Immature natural killer cell (primary cell): ENCODE measurements at places on chromosomes 1 and 21. TPM values are rescaled to one million over a fixed set of nuclear protein-coding genes. Genes with fewer than 3 reads are reported as not detected.

- DNase-seq: no peak
Measured at GRCh38 chr1:35112668-35113067, 33.5 kb downstream of the ZMYM1 start.

DNA sequence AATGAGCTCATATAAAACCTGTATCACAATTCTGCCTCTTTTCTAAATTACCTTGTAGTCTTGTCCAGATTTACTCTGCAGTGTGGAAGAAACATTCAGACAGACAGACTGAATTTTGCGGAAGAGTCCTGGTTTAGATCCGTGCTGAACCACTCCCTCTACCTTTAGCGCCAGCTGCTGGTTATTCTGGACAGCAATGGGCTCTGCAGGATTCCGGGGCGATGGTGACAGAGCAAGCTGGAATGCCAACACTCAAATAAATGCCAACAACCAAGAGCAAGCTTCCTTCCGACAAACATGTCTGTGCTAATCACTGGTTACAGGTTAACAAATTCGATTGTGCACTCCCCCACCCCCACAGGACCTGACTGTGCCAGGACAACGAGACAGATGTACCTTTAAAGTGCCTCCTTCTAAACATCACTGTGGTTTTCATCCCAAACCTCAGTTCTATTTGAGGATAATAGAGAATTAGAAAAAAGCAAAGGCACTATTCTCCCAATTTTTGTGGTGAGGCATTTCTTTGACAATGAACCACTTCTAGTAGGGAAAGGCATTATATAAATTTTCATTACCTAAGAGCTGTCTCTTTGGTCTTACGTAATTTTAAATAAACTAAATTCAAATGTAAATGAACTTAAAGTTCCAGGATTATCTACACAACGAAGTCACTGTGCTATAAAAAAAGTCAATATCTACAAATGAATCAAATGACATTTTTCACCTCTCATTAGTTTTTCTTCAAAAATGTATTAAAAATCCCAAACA is 90.4 kb downstream of the INTS7 start:
- no peak for DNase-seq

DNA sequence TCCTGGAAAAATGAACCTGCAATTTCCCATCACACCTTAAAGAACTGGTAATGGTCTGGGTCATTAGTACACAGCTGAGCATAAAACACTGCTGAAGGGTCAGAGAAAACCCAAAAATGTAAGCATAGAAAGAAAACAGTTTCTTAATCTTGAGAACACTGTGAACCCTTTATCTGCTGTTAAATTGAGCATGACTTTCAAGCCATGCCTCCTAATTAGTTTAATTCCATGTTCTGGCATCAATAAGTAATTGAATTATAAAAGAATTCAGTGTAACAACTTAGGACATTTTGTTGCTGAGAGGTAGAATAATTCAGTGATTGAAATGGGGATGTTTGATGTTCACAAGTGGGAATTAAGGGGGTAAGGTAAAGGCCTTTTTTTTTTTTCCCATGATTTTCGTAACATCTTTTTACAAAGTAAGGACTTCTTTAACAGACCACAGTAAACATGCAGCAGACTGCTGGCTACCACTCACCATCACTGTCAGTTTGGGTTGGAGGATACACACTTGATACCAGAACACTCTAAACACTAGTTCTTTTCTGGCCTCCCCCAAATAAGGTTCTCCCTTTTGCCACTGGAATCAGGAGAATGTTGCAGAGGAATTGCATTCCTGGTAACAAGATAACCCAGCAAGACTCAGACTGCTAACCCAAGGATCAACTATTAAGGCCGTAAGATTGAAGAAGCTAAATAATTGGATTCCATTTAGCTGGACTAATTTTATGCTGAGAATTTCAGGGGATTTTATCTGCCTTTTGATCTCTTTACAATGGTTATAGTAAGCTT is 3.0 kb downstream of the RWDD3 start:
- DNase-seq: no peak

- DNase-seq: no peak
Measured at GRCh38 chr1:204921855-204922516, 51.3 kb downstream of the NFASC start.

- no peak for DNase-seq
Measured at GRCh38 chr1:119000371-119001180, 12.4 kb upstream of the TBX15 start.

- DNase-seq: no peak
Measured at GRCh38 chr21:42027822-42028765, 17.9 kb upstream of the ZBTB21 start.

- DNase-seq: no peak
Measured at GRCh38 chr1:207884266-207885029, 26.5 kb downstream of the CD34 start.

DNA sequence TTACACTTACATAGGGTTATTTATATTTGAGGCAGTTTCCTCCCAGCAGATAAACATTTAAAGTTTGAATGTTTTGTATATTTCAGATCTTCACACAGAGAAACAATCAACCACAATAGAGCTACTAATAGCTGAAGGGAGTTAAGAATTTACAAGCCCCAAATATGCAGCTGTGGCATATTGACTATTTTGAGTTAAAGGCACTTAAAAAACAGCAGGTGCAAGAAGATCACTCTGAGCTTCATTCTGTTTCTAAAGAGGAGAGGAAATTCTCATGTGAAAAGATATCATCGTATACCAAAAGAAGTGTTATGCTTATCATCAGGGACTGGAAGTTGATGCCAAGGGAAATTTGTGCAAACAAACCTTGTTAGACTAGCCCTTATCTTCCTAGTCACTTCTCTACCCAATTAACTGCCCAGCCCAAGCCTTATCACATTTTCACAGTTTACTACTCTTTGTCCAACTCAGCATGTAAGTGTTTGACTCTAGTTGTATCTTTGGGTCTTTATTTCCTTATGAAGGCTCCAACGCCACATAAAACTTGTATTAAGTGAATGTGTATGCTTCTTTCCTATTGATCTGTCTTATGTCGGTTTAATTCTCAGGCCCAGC is 66.3 kb upstream of the COG2 start:
- no peak for DNase-seq

DNA sequence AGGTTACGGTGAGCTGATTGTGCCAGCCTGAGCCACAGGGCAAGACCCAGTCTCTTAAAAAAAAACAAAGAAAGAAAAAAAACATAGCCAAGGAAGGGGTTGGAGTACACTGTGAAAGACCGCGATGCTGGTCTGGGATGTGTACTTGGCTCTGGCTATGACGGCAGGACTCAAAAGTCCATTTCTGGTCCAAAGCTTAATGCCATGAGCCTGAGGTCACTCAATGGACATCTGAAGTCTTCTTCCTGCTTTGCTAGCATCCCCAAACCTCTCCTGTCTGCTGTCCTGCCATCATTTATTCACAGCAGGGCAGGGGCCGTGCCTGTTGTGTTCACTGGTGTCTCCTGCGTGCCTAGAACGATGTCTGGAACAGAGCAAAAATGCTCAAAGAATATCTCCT is 1.5 kb upstream of the ARHGEF10L start:
- no peak for DNase-seq

- no peak for DNase-seq
Measured at GRCh38 chr1:63322114-63322943, at the start of gene FOXD3. FOXD3 (plus strand) TSS chr1:63322567; CDS start chr1:63323059, 492 bp downstream.

DNA sequence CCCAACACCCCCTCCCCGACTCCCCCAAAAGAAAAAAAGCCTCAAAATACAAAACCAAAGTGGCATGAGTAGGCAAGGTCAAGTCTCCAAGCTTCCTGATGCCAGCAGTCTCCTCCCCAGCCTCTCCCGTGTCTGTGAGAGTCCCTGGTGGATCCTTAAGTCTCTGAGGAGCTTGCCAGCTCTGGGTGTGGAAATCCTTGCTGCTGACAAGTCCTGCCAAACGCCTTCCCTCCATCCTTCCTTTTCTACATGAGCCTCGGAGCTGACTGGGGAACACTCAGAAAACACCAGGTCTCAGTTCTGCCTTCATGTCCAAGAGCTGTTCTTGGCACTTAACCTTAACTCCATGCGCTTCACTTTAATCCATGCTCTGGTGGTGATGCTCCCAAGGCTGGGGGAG is 3.7 kb upstream of the ETV3L start:
- DNase-seq: no peak

- DNase-seq: no peak
Measured at GRCh38 chr1:106344494-106344893, 712.0 kb upstream of the PRMT6 start.

GRCh38 chr1:246199086-246199645 is 307.9 kb downstream of the SMYD3 start:
- DNase-seq: no peak

- DNase-seq: no peak
Measured at GRCh38 chr1:59378621-59379370, 81.9 kb downstream of the FGGY start.

- no peak for DNase-seq
Measured at GRCh38 chr1:203056012-203056411, 29.7 kb downstream of the PPFIA4 start.

DNA sequence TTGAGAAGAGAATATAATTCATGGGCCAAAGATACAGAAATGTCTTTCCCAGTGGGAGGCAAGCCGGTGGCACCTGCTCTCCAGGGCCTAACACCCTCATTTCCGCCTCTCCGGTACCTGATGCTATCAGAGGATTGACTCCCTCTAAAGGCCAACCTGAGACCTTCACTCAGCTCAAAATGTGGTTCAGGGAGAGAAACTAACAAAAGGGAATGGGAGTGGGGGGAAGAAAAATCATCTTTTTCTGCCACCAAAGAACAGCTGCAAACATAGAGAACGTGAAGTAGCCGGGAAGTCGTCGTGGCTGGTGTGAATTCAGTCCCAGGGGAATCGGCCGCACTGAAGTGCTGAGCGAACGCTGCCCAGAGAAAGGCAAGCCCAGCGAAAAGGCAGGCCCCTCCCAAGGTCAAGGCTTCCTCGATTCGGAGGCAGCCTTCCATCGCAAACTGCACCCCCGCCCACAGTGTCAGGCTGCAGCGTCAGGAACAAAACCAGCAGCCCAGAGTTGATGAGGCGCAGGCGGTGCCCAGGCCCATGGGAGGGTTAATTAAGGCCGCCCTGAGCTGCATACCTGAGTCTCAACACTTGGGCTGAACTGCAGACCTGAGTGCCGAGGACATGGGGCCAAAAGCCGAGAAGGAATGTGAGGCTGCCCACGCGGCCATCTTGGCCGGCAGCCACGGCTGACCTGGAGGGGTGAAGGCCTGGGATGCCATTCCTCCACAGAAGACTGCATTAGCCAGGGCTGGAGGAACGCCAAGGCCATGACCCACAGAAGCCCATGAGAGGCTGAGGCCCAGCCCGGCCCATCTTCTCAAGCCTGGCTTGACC is 160.2 kb downstream of the PSMG1 start:
- DNase-seq: no peak

DNA sequence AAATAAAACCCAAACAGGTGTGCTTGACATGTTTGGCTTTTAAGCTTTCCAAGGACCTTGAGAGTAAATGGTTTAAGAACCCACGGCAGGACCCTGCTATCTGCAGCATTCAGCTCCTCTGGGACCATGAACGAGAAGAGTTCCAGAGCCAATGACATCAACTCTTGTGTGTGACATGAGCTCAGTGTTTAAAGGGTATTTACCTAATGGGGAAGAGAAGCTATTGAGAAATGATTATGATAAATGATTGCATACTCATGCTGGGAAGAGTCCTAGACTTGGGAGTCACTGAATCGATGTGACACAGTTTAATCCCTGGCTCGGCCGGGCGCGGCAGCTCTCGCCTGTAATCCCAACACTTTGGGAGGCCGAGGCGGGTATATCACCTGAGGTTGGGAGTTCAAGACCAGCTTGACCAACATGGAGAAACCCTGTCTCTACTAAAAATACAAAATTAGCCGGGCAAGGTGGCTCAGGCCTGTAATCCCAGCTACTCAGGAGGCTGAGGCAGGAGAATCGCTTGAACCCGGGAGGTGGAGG is 55.4 kb downstream of the KANK4 start:
- no peak for DNase-seq

DNA sequence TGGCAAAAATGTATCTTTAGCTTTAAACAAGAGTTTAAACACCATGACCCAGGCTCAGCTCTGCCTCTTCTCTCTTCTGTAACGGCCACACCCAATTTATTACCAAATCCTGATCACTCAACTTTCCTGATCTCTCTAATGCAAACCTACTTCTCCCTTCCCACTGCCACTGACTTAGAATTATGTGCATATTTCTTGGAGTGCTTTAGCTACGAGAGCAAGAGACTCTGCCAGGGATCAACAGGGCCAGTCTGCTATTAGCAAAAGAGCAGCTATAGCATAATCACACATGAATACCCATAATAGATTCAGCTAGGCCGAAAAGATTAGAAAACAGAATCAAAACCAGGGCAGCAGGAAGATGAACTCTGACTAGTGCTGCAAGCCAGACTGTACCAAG is 215.5 kb downstream of the MRPL39 start:
- no peak for DNase-seq

DNA sequence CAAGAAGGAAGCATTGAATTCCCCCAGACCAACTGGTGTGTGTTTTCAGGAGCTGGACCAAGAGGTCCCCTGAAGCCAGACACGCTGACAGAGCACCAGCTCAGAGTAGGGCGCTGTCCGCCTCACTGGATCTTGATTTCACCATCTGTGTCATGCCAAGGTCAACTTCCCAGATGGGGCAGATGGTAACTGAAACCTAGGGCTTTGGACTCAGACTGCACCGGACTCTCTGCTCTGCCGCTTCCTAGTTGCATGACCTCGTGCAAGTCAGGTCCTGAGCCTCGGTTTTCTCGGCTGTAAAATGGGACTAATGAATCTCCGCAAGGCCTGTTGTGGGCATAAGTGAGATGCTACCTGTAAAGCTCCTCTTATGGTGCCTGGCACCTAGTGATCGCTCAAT is 17.9 kb upstream of the CASZ1 start:
- no peak for DNase-seq

DNA sequence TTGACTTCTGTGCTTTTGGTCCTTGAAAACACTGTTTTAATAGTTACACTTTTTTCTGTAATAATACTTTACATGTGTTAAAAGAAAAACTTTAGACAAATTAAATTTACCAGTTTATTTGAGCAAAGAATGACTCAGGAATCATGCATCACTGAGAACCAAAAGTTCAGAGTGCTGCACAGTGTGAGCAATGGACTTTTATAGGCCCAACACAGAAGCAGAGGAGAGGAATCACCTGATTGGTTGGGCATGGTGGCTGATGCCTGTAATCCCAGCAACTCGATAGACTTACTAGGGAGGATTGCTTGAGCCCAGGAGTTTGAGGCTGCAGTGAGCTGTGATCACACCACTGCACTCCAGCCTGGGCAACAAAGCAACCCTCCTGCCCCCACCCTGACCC is 29.3 kb downstream of the ZNF648 start:
- no peak for DNase-seq

The OR2L8 gene
- not detected for polyA plus RNA-seq

The KCNK2 gene
- not detected for polyA plus RNA-seq

The FGR gene
- 654 TPM for polyA plus RNA-seq

The KRTAP12-2 gene
- polyA plus RNA-seq: not detected

The PCBP3 gene
- polyA plus RNA-seq: 0.27 TPM

The POU3F1 gene
- 0.43 TPM for polyA plus RNA-seq

The HNRNPCL2 gene
- not detected for polyA plus RNA-seq

The MYOG gene
- not detected for polyA plus RNA-seq

The MRPS21 gene
- polyA plus RNA-seq: 58.6 TPM

The TNFSF18 gene
- polyA plus RNA-seq: not detected

The INKA2 gene
- polyA plus RNA-seq: 0.83 TPM

The TMOD4 gene
- 1.3 TPM for polyA plus RNA-seq

The PM20D1 gene
- 2.6 TPM for polyA plus RNA-seq

The MMP23B gene
- 22.3 TPM for polyA plus RNA-seq
